ENCODE measurements at places on chromosomes 16 and 17.

DNA sequence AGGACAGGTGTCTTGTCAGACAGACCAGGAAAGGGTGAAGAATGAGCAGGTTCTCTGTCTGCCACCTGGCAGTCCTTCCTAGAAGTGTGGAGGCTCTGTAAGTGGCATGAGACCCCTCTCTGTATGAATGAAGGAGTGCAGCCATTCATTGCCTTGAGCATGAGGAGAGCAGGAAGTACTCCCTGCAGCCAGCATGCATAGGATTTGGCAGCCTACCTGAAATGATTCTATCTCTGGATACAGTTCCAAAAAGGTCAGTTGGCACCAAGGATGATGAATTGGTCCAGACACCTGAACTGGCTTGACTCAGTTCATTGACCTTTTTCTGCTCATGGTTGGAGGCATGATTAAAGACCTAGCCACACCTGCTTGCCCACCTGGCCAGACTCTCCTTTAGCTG, 163.0 kb downstream of the PRKCB start:
- no peak for DNase-seq

DNA sequence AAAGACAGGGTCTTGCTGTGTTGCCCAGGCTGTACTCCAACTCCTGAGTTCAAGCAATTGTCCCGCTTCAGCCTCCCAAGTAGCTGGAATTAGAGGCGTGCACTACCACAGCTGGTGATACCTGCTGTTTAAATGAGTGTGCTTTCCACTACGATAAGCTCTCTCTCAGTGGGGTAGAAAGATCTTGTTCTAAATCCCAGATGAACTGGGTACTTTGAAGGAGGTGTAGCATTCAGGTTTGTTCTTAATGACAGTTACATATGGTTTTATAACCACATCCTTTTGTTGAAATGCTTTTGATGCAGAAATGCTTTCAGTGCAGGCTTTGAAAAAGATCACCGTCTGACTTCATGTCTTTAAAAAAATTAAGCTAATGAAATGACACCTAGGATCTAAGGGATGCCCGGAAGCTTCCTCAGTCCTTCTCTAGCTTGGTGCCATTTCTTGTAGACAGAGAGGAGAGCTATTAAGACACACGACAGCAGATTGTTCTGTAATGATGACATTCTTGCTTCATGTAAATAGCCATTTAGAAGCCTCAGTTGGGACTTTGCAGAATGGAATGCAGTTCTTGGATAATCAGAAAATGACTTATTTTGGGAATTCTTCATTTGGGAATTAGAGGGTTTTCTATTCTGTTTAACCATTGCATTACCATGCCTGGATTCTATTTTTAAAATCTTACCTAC, 19.5 kb downstream of the PMM2 start:
- no peak for DNase-seq

GRCh38 chr17:44502598-44503146, 534 bp downstream of the GPATCH8 start:
- DNase-seq = no peak

DNA sequence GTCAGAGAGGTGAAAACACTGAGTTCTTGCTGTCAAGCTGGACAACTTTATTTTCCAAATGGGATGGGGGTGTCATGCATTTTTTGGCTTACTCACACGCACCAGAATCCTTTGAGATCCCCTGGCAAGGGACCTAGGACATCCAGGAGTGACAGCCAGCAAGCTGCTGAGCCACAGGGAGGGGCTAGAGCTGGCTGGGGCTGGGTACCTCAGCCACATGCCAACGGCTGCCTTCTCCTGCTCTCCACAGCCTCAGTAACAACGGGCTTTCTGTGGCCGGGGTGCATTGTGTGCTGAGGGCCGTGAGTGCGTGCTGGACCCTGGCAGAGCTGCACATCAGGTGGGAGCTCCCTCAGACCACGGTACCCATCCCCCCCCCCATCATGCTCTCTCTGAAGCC, 47.6 kb downstream of the NLRC5 start:
- no peak for DNase-seq

DNA sequence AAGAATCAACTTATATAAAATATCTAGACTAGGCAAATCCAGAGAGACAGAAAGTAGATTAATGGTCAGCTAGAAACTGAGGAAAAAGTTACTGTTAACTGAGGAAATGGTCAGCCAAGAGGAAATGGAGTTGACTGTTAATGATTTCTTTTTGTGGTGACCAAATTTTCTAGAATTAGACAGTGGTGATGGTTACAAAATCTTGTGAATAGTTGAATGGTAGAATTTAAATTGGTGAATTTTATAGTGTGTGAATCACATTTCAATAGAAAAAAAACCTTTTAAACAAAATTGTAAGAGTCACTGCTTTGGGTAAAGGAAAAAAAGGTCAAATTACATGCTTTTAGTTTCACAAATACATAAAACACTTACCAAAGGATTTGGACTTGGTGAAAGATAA, 30.0 kb downstream of the APPBP2 start:
- no peak for DNase-seq

DNA sequence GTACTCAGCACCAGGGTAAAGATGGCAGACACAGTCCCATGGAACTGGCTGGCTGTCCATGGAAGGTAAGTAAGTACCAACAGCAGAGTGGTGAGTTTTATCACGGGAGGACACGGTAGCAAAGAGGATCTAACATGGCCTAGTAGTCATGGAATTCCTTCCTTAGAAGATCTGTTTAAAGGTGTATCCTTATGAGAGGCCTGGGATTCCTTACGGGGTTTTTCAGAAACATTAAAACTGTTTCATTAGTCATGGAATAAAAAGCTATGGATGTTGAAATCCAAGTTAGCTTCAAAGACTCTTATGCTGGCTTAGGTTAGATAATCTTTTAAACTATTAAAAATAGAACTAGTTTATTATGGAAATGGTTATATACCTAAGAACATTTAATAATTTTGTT, 7.4 kb downstream of the FTO start:
- DNase-seq = no peak

GRCh38 chr17:34154961-34155730, 99.9 kb upstream of the CCL2 start:
- no peak for DNase-seq

GRCh38 chr16:60299241-60299776, 1565.2 kb upstream of the GOT2 start:
- DNase-seq = no peak

DNA sequence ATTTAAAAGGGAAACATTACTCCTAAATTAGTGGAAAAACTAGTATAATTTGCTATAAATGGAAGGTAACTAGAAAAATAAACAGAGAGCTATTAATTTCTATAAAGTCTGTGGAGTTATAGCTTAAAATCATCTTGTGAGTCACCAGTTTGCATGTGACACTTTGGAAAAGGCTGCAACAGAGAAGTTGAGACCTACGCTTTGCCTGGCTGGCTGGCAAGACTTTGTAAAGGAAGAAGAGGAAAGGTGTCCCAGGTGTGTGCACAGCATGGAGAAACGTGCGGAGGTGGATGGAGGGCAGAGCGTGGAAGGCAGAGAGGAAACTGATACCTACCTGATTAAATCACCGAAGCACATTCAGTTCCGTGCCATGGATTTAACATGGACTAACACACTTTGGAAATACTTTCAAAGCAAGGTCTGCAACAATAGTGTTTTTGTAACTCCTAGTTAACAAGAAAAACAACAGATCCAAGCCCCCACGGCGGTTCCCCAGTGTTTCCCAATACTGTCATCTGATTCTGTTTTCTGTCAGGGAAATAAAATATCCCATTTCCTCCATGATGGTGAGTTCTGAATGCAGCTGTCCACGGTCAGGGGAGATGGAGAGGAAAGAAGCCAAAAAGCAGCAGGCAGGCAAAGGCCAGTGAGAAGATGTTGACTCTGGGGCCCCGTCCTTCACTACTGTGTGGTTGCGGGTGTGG, 134.8 kb downstream of the XYLT1 start:
- no peak for DNase-seq

- no peak for DNase-seq
These were observed 18.4 kb downstream of the SYT17 start for GRCh38 chr16:19186408-19186807.

- no peak for DNase-seq
These were observed 12.8 kb downstream of the KIF18B start for GRCh38 chr17:44934745-44935105.

DNA sequence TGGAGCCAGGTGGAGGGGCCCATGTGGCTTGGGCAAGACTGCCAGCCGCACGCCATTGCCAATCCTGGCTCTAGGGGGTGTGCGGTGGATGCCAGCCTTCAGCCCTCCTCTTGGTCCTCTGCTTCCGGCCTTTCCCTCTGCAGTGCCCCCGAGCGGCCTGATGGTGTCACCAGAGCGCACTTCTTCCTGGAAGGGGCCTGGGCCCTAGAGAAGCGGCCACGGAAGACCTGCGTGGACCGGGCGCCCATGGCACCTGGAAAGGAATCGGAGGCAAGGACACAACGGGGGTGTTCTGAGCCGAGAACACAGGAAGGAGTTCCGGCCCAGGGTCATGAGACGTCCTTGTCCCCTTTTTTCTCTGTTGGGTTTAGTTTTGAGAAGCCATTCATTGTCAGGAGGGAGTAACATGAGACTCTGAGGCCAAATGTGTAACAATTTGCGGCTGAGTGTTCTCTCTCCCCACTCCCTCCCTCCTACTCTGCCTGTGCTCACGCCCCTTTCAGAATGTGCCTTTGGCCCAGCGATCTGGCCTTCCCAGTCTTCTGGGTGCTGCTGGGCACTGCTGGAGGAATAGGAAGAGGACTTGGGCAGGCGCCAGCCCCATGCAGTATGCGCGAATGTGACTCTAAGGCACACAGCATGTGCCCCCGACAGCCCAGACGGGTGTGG, 92.8 kb downstream of the IRX3 start:
- DNase-seq = peak; percentile 25

GRCh38 chr17:58446086-58446485, 28.8 kb upstream of the RNF43 start:
- DNase-seq = no peak

DNA sequence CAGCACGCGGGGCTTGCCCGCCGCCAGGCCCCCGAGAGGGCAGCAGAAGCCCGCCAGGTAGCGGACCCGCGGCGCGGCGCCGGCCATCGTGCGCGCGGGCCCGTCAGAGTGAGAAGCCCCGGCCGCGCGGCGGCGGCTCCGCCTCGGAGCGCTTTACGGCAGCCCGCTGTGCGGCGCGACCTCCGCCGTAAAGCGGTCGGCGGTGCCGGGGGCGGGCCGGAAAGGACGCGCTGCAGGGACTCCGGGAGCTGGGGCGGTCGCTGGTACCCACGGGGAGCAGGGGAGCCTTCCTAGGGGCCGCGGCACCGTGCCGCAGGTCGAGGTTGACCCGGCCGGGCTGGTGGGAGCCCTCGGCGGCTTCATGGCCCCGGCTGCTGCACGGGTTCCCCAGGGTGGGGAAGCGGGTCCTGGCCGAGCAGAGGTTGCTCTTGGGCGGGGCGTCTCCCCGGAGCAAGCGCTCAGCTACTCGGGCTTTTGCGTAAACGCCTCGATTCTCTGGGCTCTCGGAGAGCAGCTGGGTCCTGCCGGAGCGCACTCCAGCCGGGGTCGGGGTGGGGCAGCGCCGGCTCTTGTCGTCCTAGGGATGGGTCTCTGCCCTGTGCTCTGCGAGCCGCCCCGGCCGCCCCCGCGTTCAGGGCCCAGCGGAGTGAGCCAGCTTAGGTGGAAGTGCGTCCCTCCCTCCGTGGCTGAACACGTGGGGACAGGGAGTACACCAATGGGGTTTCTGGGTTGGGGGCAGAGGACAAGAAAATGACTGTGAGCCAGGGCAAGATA, at the start of gene FAAP100:
Gene FAAP100, minus strand, starts transcription at position 110 of the 774 bp plus-strand sequence. Its CDS starts 23 bp downstream, at position 87.
- DNase-seq = peak; percentile 94

Measured in GM18507 (cell line).